ENCODE measurements at places on chromosomes 3 and 15. TPM values are rescaled to one million over a fixed set of nuclear protein-coding genes. Genes with fewer than 3 reads are reported as not detected.

DNA sequence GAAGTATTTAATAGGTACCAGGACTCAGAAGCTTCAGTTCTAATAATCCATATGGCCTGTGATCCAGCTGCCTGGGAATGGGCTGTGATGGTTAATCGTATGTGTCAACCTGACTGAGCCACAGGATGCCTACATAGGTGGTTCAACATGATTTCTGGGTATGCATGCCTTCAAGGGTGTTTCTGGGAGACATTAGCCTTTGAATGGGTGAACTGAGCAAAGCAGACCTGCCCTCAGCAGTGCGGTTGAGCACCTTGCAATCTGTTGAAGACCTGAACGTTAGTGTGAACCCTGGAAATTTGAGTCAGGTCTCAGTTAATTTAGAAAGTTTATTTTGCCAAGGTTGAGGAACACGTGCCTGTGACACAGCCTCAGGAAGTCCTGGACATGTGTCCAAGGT, 22.8 kb upstream of the TKT start:
- no peak overlapping the region for H3K4me3 ChIP-seq
- no peaks in the 10 kb centered on the region for H3K27me3 ChIP-seq
- H3K27ac ChIP-seq, result no peak overlapping the region
- no peak for DNase-seq

DNA sequence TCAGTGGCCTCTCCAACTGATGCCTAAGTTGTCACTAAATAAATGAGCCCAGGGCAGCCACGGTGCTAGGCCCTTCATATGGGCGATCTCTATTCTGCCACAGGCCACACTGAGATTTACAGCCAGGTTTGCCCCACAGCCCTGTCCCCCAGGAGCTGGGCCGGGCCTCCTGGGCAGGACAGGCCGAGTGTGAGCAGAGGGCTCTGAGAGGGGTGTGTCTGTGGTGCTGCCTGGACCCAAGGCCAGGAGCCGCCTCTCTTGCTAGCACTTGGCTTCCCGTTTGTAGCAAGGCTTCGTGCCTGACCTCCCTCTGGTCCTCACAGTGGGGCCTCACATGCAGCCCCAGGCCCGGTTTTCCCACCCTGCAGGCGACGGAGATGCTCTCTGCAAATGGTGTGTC, 67.1 kb upstream of the SEC22A start:
- no peak overlapping the region for H3K27ac ChIP-seq
- DNase-seq, result no peak

DNA sequence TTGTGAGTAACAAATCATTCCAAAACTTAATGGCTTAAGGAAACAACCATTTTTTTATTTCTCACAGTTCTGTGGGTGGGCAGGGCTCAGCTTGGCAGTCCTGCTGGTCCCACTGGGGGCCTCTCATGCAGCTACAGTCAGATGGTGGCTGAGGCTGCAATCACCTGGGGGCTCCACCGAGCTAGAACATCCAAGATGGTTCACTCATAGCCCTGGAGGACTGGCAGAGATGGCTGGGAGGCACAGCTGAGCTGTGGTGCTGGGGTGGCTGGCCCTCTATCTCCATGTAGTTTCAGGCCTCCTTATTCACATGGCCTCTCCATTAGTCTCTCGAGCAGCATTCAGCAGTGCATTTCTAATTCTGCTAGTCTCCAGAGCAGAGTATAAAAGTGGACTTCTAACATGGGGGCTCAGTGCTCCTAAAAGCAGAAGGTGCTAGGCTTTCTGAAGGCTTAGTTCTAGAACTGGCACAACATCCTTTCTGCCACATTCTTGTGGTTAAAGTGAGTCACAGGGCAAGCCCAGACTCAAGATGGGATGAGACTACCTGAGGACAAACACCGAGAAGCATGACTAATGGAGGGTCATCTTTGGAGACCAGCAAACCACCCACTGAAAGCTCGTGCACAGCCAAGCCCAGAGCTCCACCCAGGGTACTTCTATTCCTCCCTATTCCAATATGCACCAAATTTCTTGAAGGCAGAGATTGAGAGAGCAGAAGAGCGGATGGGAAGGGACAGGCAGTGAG, 6.3 kb downstream of the CAV3 start:
- DNase-seq, result peak; percentile 88
- peaks cover 4% of the 10 kb centered on the region for H3K27me3 ChIP-seq
- peak overlapping the region; percentile 72 for H3K27ac ChIP-seq
- peaks cover 57% of the 10 kb centered on the region for H3K4me1 ChIP-seq

DNA sequence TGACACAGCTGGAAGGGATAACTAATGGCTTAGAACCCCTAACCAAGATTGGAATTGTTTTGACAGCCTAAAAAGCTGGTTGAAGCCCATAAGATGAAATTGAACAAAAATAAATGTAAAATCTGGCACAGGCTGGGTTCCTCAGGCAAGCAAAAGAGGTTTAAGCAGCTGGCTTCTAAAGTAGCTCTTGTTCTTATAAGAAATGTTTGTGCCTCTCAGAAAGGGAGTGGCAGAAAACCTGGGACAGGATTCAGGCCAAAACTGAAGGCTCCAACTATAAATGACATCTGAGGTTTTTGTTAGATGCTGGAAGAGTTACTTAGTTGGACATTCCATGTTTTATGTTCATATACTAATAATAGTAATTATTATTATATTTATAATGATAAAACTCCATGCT, 378.3 kb downstream of the CNTN4 start:
- H3K27ac ChIP-seq, result no peak overlapping the region
- no peaks in the 10 kb centered on the region for H3K4me1 ChIP-seq
- no peak overlapping the region for H3K4me3 ChIP-seq
- H3K36me3 ChIP-seq, result peaks cover 21% of the 10 kb centered on the region
- DNase-seq, result no peak
- H3K27me3 ChIP-seq, result no peaks in the 10 kb centered on the region

GRCh38 chr15:97561529-97561928, 399.0 kb upstream of the ARRDC4 start:
- no peak for DNase-seq
- H3K36me3 ChIP-seq, result no peaks in the 10 kb centered on the region
- no peaks in the 10 kb centered on the region for H3K27me3 ChIP-seq
- H3K4me3 ChIP-seq, result no peak overlapping the region
- no peak overlapping the region for H3K27ac ChIP-seq
- H3K4me1 ChIP-seq, result no peaks in the 10 kb centered on the region

TCF12 gene
- 115 TPM for total RNA-seq

GRCh38 chr3:10305331-10305902, 12.7 kb upstream of the GHRL start:
- H3K27ac ChIP-seq, result no peak overlapping the region
- peaks cover 69% of the 10 kb centered on the region for H3K36me3 ChIP-seq
- H3K4me3 ChIP-seq, result no peak overlapping the region
- peaks cover 4% of the 10 kb centered on the region for H3K27me3 ChIP-seq
- DNase-seq, result no peak
- H3K4me1 ChIP-seq, result peaks cover 10% of the 10 kb centered on the region

DNA sequence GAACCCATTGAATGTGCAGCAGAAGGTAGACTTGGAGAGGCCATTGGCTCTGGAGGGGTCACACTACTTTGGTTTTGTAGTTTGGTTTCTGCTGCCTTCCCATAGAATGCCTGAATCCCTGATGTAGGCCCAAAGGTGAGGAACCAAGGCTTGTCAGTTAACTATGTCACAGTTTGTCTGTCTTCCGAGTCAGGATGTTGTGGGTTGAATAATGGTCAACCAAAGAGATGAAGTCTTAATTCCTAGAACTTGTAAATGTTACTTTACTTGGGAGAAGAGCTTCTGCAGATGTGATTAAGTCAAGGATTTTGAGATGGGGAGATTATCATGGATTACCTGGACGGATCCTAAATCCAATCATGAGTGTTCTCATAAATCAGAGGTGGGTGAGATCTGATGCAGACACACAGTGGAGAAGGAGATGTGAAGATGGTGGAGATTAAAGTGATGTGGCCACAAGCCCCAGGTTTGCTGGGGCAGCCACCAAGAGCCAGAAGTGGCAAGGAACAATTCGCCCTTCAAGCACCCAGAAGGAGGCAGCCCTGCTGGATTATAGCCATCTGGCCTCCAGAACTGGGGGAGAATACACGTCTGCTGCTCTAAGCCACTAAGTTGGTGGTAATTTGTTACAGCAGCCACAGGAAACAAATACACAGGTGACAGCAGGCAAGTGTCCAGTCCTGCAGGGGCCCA, 2.3 kb upstream of the CCR8 start:
- H3K27ac ChIP-seq, result no peak overlapping the region
- no peaks in the 10 kb centered on the region for H3K36me3 ChIP-seq
- no peak overlapping the region for H3K4me3 ChIP-seq
- no peak for DNase-seq

DNA sequence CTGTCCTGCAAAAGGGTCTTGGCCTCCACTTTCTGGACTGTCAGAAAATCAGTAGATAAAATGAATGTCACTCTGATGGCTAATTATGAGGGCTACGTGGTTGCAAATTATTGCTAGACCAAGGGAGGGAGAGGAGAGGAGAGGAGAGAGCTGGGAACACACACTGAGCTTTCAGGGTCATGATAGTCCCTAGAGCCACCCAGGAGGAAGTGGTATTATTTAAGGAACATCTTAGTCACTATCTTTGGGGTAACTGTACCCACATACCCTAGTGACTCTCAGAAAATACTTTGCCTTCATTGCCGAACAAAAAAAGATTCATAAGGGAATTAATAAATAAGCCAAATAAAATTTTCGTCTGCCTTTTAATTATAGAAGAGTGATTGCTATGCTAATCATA, 642.3 kb upstream of the CFAP20DC start:
- no peaks in the 10 kb centered on the region for H3K4me1 ChIP-seq
- no peaks in the 10 kb centered on the region for H3K27me3 ChIP-seq
- H3K36me3 ChIP-seq, result no peaks in the 10 kb centered on the region
- no peak overlapping the region for H3K4me3 ChIP-seq
- no peak overlapping the region for H3K27ac ChIP-seq

GRCh38 chr3:119589102-119589773, 8.4 kb upstream of the PLA1A start:
- H3K4me3 ChIP-seq, result no peak overlapping the region
- DNase-seq, result no peak
- H3K27me3 ChIP-seq, result peaks cover 16% of the 10 kb centered on the region
- no peaks in the 10 kb centered on the region for H3K36me3 ChIP-seq

GRCh38 chr3:194647747-194648146, 14.5 kb upstream of the TMEM44 start:
- H3K4me1 ChIP-seq, result no peaks in the 10 kb centered on the region
- H3K36me3 ChIP-seq, result peaks cover 28% of the 10 kb centered on the region
- no peak overlapping the region for H3K4me3 ChIP-seq
- H3K27ac ChIP-seq, result no peak overlapping the region

DNA sequence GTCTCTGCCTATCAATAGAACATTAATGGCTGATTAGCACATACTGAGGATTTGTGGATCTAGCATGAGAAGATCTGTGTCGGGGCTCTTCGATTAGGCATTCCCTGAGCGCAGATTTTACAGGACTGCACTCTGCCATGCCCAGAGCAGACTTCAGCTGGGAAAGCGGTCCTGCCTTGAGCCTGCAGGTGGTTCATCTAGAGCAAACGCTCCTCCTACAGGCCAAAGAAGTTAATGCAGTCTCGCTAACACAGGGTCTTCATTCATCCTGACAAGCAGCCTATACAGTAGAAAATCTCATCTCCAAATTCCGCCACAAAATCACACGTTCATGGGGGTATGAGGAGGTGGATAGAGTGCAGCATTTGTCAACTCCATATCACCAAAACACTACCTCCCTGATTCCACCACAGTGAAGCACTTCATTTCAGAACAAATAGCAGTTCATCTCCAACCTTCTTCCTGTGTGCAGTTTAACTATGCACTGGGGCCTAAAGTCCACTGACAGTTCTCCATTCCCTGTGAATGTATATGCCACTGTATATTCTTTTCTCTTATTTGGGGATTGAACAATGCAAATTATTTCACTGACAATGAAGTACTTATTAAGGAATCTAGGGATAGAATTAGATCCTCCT, 405.8 kb downstream of the IGSF11 start:
- H3K36me3 ChIP-seq, result no peaks in the 10 kb centered on the region
- H3K27me3 ChIP-seq, result no peaks in the 10 kb centered on the region
- DNase-seq, result peak; percentile 5
- H3K27ac ChIP-seq, result no peak overlapping the region
- H3K4me1 ChIP-seq, result no peaks in the 10 kb centered on the region

GRCh38 chr15:66631616-66632263, 65.9 kb upstream of the LCTL start:
- no peaks in the 10 kb centered on the region for H3K36me3 ChIP-seq
- no peak overlapping the region for H3K27ac ChIP-seq
- H3K27me3 ChIP-seq, result peaks cover 13% of the 10 kb centered on the region
- no peak for DNase-seq

DNA sequence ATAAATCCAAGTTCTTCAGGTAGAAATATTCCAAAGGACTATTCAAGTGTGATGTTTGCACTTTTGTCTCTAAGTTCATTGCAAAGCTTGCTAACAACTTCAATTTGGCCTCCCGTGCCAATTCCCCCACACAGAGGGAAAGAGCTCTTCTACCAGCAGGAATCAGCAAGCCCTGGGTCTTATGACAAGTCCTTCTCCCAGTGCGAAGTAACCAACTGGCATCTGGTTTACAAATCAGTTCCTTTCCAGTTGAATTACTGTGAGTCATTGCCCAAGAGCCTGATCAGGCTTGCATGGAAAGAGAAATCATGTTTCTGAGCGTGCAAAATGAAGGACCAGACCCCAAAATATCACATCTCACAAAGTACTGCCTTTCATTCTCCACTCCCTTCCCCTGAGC, 62.7 kb upstream of the SLCO3A1 start:
- H3K27ac ChIP-seq, result no peak overlapping the region
- H3K36me3 ChIP-seq, result no peaks in the 10 kb centered on the region
- H3K4me3 ChIP-seq, result no peak overlapping the region
- no peak for DNase-seq
- H3K4me1 ChIP-seq, result no peaks in the 10 kb centered on the region
- H3K27me3 ChIP-seq, result no peaks in the 10 kb centered on the region

DNAH1 gene
- total RNA-seq, result 1.7 TPM

SLC24A5 gene
- total RNA-seq, result not detected

GRCh38 chr3:170002879-170003278, 34.9 kb upstream of the GPR160 start:
- H3K27me3 ChIP-seq, result peaks cover 2% of the 10 kb centered on the region
- peaks cover 14% of the 10 kb centered on the region for H3K36me3 ChIP-seq

- DNase-seq, result no peak
- peaks cover 43% of the 10 kb centered on the region for H3K4me1 ChIP-seq
- H3K27ac ChIP-seq, result no peak overlapping the region
- no peak overlapping the region for H3K4me3 ChIP-seq
- H3K27me3 ChIP-seq, result peaks cover 5% of the 10 kb centered on the region
Observed at GRCh38 chr3:171163101-171164066, 136.9 kb upstream of the SLC2A2 start.

DGKG gene
- total RNA-seq, result 0.21 TPM
